NCI-H446 treated with DMSO at 0.1 percent for 48 hours (cell line): ENCODE measurements at places on chromosomes 7 and 10.

- no peak for DNase-seq
These were observed 333.6 kb downstream of the ADARB2 start for GRCh38 chr10:1403508-1404322.

DNA sequence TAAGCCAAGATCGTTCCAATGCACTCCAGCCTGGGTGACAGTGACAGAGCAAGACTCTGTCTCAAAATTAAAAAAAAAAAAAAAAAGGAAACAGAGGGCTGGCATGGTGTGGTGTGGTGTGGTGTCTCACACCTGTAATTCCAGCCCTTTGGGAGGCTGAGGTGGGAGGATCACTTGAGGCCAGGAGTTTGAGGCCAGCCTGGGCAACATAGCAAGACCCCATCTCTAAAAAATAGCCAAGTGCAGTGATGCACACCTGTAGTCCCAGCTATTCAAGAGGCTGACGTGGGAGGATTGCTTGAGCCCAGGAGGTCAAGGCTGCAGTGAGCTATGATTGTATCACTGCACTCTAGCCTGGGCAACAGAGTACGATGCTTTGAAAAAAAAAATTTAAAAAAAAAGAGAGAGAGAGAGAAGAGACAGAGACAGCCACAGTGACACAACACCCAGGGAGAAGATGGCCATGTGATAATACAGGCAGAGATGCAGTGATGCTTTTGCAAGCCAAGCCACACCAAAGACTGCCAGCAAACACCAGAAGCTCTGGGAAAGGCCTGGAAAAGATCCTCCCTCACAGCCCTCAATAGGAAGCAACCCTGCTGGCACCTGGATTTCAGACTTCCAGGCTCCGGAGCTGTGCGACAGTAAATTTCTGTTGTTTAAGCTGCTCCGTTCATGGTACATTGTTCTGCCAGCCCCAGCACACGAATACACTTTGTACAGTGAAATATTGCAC is 19.3 kb upstream of the SRRM3 start:
- DNase-seq, result no peak

GRCh38 chr10:131667047-131667446 is 233.8 kb upstream of the PPP2R2D start:
- no peak for DNase-seq

DNA sequence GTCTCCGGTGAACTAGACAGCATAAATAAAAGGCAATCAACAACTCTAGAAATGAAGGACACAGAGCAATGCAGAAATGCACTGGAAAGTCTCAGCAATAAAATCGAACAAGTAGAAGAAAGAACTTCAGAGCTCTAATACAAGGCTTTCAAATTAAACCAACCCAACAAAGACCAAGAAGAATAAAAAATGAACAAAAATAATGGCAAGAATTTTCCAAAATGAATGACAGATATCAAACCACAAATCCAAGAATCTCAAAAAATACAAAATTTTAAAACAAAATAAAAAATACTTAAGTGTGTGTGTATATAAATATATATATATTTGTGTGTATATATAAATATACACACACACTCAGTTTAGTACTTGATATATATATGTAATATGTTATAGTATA is 110.8 kb downstream of the IQUB start:
- no peak for DNase-seq

DNA sequence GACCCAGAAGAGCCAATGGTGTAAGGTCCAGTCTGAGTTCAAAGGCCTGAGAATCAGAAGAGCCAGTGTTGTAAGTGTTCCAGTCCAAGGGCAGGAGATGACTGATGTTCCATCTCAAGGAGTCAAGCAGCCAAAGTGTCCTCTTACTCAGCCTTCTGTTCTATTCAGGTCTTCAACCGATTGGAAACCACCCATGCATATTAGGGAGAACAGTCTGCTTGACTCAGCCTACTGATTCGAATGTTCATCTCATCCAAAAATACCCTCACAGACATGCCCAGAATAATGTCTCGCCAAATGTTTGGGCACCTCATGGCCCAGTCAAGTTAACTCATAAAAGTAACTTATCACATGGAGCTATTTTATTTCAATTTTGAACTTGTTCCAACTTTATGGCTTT is 2.9 kb upstream of the WDFY4 start:
- no peak for DNase-seq

DNA sequence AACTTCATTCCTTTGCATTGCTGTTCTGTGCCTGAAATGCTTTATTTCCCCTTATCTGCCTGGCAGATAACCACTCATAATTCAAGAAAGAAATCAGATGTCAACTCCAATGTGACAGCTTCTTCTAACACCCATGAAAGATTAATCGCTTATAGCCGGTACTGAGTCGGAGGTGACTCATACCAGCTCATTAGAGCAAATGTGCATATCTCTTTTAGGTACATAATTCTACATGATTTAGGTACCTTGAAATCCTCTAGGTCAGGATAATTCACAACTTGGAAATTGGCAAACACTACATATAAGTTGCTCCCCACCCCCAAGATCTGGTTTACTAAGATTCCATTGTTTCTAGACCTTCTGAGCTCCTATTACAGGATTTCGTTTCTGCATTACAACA is 554.4 kb upstream of the SORCS1 start:
- no peak for DNase-seq

DNA sequence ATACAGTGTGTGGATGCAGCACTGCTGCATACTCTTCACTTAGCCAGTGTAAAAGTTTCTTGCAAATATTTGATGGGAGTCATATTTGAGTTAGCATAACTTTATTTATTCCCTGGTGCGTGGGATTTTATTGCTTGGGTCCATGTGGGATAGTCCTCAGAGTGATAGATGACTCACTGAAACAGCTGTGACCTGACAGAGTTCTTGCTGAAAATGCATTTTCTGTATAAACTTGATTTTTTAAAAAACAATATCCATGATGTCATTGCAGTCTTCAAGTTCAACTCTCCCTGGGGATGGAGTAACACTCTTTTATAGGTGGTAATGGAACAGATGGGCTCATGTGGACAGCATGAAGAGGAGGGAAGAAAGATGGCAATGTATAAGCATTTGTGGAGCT is 310.0 kb downstream of the PPP1R3A start:
- no peak for DNase-seq
